ENCODE measurements at places on chromosomes 7 and 10.
A peak's percentile ranks its signal among the peaks of the same experiment; 100 is the strongest.

GRCh38 chr7:39683216-39683845 is 60.0 kb downstream of the RALA start:
- DNase-seq = no peak

GRCh38 chr10:113099431-113100183 is 149.6 kb downstream of the TCF7L2 start:
- no peak for DNase-seq

- peak; percentile 50 for DNase-seq
Observed at GRCh38 chr10:110209926-110210673, 2.7 kb downstream of the MXI1 start.

DNA sequence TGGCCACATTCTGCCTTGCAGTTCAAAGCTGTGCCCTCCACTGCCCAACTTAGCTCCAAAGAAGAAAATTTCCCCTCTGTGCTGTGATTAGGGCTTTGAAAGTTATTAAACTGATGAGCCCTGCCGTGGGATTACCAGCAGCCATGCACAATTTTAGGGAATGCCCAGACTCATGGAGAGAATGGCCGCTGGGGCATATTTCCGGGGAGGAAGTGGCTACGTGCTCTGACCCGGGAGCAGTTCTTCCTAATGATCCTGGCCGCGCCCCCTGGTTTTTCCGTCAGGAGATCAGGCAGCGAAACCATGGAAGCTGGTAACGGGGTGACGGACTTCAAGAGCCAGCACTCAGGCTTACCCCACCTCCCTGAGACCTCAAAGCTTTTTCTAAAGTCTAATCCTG is 365.5 kb upstream of the PFKP start:
- DNase-seq = no peak

DNA sequence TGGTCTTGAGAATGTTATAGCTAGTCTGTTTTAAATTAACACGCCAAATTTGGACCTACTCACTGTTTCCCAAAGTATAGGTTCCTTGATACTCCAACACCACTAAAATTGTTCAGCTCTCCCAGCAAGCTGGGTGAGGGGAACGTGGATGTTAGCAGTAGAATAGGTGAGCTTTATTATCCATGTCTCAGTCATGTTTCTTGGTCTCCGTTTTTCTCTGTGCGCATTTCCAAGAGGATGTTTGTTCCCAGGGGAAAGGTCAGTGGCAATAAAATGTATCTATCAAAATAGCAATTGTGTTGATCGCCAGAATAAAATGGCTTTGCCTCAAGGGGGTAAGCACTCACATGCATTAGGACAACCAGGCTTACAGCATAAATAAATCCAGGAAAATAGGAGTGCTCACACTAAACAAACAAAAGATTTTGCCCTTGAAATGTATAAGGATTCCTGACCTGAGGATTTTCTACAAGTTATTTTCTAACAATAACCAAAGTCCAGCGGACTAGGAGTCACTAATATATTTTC is 187.0 kb upstream of the C7orf33 start:
- no peak for DNase-seq

DNA sequence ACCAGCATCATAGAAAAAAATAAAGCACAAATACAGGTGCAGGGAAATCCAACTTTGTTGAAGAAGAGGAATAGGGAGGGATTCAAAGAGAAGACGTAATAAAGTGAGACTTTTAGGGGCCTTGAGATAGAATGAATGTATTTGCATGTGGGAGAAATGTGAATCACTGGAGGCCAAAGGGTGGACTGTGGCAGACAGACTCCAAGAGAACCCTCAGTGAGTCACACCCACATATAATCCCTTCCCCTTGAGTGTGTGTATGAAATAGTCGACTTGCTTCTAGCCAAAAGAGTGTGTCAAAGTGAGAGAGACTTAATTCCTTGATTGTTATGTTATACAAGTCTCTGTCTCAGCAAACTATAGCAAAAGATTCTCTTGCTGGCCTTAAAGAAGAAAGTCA is 101.3 kb upstream of the GHITM start:
- DNase-seq = no peak

Data from T-cell (primary cell).